ENCODE measurements at places on chromosomes 12 and 14.
A peak's percentile ranks its signal among the peaks of the same experiment; 100 is the strongest.

- no peak for DNase-seq
Observed at GRCh38 chr14:94631050-94631449, 18.9 kb downstream of the SERPINA3 start.

- no peak for DNase-seq
Observed at GRCh38 chr14:103867523-103867953, 20.2 kb upstream of the PPP1R13B start.

DNA sequence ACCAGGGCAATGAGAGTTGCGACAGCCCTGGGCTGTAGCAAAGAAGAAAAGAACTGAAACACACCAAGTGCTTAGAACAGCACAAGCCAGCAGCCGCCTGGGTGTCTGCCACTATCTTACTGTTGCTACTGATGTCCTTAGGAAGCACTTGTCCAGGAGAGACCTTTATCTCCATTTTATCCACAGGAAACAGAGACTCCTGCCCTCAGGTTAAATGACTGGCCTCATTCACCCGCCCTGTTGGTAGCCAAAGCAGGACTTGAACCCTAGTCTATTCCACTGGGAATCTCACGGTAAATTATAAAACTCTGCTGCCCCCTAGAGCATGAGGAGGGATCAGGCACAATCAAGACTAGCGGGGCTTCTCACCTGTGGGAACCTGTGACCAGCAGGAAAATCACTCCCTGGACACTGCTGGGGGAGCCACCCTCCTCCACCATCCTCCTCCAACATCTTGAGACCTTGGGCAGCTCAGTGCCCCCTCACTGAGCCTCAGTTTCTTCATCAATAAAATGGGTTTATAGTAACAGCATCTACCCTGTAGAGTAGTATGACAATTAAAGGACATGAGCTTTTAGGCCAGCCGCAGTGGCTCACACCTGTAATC lies 20.5 kb upstream of the TESC start:
- DNase-seq = no peak

GRCh38 chr12:107092669-107093416 lies 506 bp downstream of the CRY1 start:
- peak; percentile 71 for DNase-seq

DNA sequence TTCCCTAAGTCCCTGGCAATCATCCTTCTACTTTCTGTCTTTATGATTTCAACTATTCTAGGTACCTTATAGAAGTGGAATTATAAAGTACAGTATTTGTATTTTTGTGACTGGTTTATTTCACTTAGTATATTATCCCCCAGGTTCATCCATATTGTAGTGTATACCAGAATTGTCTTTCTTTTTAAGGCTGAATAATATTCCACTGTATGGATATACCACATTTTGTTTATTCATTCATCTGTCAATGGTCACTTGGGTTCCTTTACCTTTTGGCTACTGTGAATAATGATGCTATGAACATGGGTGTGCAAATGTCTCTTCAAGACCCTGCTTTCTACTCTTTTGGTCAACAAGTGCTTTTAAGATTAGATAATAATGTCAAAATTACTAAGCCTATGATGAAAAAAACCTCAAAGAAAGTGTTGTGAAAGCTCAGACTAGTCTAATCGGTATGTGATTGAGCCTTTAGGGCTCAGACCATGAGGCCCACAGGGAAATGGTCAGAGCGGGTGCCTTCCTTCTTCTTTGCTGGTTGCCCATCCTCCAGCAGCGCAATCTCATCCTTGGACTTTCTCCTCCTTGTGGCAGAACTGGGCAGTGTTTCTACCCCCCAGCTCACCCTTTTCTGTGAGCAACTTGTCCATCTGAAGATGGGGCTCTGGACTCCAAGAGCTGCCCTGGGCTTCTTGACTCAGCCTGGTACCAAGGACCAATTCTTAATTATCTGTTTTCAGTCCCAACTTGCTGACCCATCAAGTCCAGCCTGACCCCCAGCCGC lies 105.4 kb downstream of the TTC8 start:
- DNase-seq = no peak

DNA sequence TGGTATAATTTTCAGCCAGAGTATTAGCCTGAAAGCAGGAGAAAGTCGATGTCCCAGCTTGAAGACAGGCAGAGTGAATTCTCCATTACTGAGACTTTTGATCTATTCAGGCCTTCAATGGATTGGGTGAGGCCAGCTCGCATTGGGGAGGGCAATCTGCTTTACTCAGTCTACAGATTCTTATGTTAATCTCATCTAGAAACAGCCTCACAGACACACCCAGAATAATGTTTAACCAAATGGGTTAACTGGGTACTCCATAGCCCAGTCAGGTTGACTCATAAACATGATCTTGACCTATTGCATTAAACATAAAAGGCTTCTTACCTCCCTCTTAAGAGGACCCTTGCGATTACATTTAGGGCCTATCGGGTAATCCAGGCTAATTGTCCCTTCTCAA lies 118.0 kb downstream of the KTN1 start:
- DNase-seq = no peak

DNA sequence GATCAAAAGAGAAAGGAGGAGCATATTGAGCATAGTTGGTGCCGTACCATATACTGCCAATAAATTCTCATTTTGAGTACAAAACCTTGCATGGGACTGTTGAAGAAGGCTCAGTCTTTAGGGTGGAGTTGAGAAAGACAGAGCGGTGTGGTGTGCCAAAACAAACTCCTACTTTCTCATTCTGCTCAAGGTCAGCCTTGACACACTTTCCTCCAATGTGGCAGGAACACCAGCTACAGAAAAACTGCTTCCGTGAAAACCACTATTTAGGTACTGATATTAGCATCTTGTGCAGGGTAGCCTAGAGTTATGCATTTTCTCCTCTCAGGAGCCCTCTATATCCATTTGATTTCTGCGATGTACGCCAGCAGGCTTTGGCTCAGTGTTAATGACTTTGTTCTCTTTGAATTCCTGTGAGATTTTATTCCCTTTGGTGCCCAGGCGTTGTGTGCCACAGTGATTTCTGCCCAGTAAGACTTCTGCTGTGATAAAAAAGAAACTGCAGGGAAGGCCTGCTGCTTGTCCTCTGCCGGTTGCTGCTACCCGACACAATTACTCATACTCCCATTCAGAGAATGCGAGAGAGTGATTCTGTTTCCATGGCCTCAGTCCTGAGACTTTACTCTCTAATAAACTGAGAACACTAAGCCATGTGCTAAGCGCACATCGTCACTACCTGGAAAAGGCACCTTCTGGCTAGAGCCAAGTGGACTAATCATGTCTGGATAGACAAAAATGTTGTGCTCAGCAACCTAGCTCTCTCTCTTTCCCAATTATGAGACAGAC lies 88.3 kb upstream of the MDM1 start:
- no peak for DNase-seq

- no peak for DNase-seq
Observed at GRCh38 chr12:38515912-38516311, 199.3 kb downstream of the ALG10B start.
